ENCODE measurements at places on chromosomes 16 and 17.
A peak's percentile ranks its signal among the peaks of the same experiment; 100 is the strongest.

- no peak for DNase-seq
These were observed 208.0 kb upstream of the TNRC6C start for GRCh38 chr17:77750427-77751043.

GRCh38 chr17:1834380-1835149 is 4.8 kb downstream of the RPA1 start:
- no peak for DNase-seq

- DNase-seq: no peak
These were observed 110.2 kb upstream of the NLRP1 start for GRCh38 chr17:5694551-5694950.

- no peak for DNase-seq
These were observed 163.9 kb downstream of the SLC39A11 start for GRCh38 chr17:72928454-72929136.

- DNase-seq: no peak
These were observed 18.8 kb downstream of the POLR3E start for GRCh38 chr16:22315979-22316378.

GRCh38 chr16:4534151-4534790 is 4.3 kb downstream of the CDIP1 start:
- DNase-seq: no peak

GRCh38 chr17:48439875-48440505 is 10.0 kb upstream of the SKAP1 start:
- DNase-seq: no peak

DNA sequence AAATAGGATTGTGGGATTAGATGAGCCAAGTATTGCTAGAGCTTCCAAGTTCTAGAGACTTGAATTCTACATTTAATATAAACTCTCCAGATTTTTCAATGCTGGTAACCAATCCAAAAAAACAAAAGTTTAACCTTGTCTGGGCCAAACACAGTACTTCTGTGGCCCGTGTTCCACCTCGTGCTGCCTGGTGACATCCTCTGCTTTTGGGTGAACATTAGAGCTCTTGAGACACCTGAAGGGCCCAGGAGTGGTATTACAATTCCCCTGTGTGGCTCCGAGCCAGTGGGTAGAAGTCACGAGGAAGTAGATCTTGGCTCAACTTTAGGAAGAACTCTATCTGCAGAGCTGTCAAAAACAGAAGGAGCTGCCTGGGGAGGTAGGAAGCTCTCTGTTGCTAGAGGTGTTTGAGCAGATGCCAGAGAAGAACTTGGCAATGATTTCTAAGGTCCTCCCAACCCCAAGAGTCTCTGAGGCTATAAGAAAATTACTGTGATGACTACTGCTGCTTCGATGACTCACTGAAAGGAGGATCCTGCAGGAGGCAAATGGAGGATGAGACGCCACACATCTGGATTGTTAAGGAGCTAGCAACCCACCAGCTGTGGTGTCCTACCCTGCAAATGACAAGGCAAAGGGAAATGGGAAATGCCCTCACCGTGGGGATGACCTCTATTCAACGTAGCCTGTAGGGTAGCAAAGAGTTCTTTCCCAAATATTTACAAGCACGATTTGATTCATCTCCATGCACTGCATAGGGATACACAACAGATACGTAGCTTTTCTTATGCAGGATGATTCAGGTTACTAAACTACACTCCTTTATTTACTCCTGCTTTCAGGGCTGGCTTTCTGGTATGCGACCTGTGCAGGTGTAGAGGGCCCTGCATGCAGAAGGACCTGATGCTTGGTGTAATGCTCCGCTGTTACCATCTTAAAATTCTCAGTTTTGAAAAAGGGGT is 45.8 kb upstream of the GAS7 start:
- DNase-seq: no peak

DNA sequence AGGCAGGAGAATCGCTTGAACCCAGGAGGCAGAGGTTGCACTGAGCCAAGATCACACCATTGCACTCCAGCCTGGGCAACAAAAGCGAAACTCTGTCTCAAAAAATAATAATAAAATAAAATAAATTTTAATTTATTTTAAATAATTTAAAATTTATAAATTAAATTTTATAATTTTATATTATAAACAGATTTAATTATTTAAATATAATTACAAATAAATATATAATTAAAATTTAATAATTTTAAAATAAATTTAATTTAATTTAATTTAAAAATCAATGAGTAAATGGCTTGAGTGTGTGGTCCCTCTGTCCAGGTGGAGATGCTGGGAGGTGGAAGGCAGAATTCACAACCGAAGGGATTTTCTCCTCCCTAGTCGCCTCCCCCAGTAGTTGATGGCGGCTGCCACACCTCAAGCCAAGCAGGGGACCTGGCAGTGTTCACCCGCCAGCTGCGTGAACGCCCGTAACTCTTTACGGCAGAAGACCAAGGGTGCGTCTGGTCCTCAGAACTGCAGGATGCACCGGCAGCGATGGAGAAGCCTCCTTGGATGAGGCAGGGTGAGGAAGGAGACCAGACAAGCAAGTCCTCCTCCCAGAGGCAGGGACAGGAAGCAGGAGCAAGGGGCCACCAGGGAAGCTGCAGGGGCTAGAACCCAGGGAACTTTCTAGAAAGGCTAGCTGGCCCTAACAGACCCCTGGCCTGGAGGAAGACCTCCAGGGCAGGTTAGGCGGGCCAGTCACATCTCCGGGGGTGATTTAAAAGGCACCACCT is 22.9 kb upstream of the KRT17 start:
- no peak for DNase-seq

DNA sequence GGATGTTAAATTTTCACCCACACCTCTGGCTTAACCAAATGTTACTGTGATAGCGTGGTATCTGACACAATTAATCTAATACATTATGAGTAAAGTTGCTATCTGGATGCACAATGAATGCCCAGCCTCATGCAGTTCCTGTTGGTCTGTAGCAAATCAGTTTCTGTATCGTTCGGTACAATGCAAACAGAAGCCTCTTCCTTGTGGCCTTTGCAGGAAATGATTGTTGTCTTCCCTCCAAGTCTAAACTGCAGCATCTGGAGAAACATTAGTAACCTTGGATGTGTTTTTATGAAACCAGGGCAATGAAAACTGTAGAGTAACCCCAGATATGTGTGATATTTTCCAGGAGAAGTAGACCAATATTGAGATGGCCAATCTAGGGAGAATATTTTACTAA is 46.8 kb downstream of the CYB561 start:
- no peak for DNase-seq

- DNase-seq: no peak
These were observed 284.0 kb upstream of the PMFBP1 start for GRCh38 chr16:72455743-72456659.

DNA sequence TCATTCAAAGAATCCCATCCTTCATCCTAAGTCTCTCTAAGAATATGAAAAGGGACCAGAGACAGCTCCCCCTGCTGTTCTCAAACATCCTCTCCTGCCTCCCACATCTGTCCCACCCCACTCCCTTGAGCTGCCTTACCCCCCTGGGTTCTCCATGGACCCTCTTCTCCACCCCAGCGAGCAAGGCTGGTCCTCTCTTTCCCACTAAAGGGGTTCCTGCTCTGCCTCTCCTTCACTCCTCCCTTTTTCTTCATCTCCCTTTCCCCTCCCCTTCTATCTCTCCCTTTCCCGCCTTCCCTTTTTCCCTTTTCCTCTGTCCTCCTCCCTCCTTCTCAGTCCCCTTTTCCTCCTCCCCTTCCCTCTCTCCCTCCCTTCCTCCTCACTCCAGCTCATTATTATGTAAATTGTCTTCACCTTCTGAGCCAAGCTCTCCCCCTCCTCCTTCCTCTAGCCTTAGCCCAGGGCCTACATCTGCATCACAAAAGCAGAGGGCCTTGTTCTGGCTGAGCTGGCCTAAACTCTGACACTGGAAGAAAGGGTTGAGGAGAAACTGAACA is 90.0 kb downstream of the GNAO1 start:
- DNase-seq: peak; percentile 66

- no peak for DNase-seq
These were observed 52.2 kb downstream of the DNAH17 start for GRCh38 chr17:78524870-78525510.

Measured in 8988T (cell line).